Prostate gland (tissue), 2 donors: ENCODE measurements at places on chromosomes 1 and 21.

- H3K27me3 ChIP-seq, result no peaks in the 10 kb centered on the region
- H3K4me1 ChIP-seq, result peaks cover 10% of the 10 kb centered on the region
- DNase-seq, result no peak
- H3K4me3 ChIP-seq, result no peak overlapping the region
Observed at GRCh38 chr1:58929671-58930325, 146.0 kb upstream of the JUN start.

DNA sequence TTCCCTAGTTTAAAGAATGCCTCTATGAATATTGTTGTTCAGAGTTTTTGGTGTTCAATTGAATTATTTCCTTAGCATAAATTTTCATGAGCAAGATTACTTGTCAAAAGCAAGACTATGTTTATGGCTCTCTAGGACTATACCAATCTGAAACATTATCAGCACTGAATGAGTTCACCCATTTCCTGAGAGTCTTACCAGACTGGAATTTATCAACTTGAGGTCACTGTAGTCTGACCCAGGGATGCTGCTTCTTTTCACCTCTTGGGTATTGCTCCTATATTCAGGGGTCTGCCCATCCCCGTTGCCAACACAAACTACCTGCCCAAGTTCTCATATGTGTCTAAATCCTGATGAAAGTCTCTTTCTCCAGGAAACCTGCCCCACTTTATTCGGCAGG, 42.6 kb downstream of the OPTC start:
- no peak overlapping the region for H3K4me3 ChIP-seq
- H3K4me1 ChIP-seq, result no peaks in the 10 kb centered on the region
- H3K27me3 ChIP-seq, result no peaks in the 10 kb centered on the region

- no peak overlapping the region for H3K4me3 ChIP-seq
- no peaks in the 10 kb centered on the region for H3K36me3 ChIP-seq
- no peak overlapping the region for H3K27ac ChIP-seq
- no peaks in the 10 kb centered on the region for H3K4me1 ChIP-seq
- DNase-seq, result no peak
Observed at GRCh38 chr1:54788459-54788858, 12.7 kb downstream of the TTC22 start.

- H3K4me3 ChIP-seq, result no peak overlapping the region
- no peaks in the 10 kb centered on the region for H3K4me1 ChIP-seq
- DNase-seq, result no peak
- no peaks in the 10 kb centered on the region for H3K36me3 ChIP-seq
- no peaks in the 10 kb centered on the region for H3K27me3 ChIP-seq
- no peak overlapping the region for H3K27ac ChIP-seq
Observed at GRCh38 chr1:228751360-228752098, 16.2 kb downstream of the RHOU start.

DNA sequence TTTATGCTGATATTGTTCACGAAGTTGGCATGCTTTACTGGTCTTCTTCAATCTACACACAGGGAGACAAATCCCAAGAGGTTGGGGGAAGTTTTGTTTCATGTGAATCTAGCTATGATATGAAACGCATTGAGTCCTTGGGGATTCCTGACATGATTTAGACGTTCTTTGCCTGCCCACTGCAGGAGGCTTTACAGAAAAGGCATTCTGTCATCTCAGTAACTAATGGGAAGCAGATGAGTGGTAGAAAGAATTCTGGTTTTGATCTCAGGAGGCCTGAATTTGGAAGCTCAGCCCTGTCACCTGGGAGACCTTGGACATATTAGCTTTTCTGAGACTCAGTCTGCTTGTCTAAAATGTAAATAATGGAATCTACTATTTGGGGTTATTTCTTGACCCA, 383.0 kb upstream of the NFIA start:
- H3K27me3 ChIP-seq, result no peaks in the 10 kb centered on the region
- H3K27ac ChIP-seq, result no peak overlapping the region
- no peaks in the 10 kb centered on the region for H3K36me3 ChIP-seq
- no peak overlapping the region for H3K4me3 ChIP-seq
- DNase-seq, result no peak
